ENCODE measurements at places on chromosomes 4 and X.

GRCh38 chr4:118826723-118827444 is 9.0 kb downstream of the SEC24D start:
- H3K4me3 ChIP-seq = no peak overlapping the region
- peaks cover 27% of the 10 kb centered on the region for H3K36me3 ChIP-seq
- no peaks in the 10 kb centered on the region for H3K27me3 ChIP-seq
- peaks cover 12% of the 10 kb centered on the region for H3K4me1 ChIP-seq

GRCh38 chr4:76087007-76087769 is 12.7 kb downstream of the ART3 start:
- no peak overlapping the region for H3K4me3 ChIP-seq
- H3K27ac ChIP-seq = no peak overlapping the region
- no peak for DNase-seq
- peaks cover 6% of the 10 kb centered on the region for H3K4me1 ChIP-seq
- H3K36me3 ChIP-seq = no peaks in the 10 kb centered on the region

GRCh38 chr4:149955780-149956390 is 122.4 kb upstream of the DCLK2 start:
- no peak for DNase-seq
- H3K27me3 ChIP-seq = peaks cover 12% of the 10 kb centered on the region
- H3K4me3 ChIP-seq = no peak overlapping the region

GRCh38 chrX:40581336-40581920 is 658 bp downstream of the ATP6AP2 start:
- H3K36me3 ChIP-seq = peaks cover 7% of the 10 kb centered on the region
- no peak for DNase-seq
- H3K4me3 ChIP-seq = peak overlapping the region; percentile 99
- H3K27me3 ChIP-seq = peaks cover 25% of the 10 kb centered on the region

- H3K36me3 ChIP-seq = peaks cover 9% of the 10 kb centered on the region
- H3K27me3 ChIP-seq = no peaks in the 10 kb centered on the region
- peaks cover 6% of the 10 kb centered on the region for H3K4me1 ChIP-seq
- H3K27ac ChIP-seq = no peak overlapping the region
These were observed 14.8 kb downstream of the STK32B start for GRCh38 chr4:5066101-5066500.

DNA sequence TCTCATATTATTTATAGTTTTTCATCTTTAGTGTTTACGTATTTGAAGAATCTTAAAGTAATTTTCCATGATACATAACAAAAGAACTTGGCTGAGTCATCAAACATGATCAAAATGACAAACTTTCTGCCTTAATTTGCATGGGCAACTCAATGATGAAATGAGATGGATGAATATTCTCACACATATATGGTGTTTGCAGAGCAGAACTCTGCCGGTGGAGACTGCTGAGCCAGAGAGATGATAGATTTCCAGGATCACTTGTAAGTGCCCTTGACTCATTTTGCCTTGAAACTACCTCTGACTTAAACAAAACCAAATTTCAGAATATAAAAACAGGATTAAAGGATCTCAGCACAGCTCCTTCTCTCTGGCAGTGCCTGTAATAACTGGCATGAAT is 38.2 kb downstream of the TRPC3 start:
- H3K4me3 ChIP-seq = no peak overlapping the region
- H3K27me3 ChIP-seq = peaks cover 24% of the 10 kb centered on the region
- H3K36me3 ChIP-seq = no peaks in the 10 kb centered on the region
- H3K4me1 ChIP-seq = no peaks in the 10 kb centered on the region
- DNase-seq = no peak

GRCh38 chr4:10061650-10062415 is 40.5 kb upstream of the SLC2A9 start:
- H3K4me3 ChIP-seq = no peak overlapping the region
- no peak for DNase-seq
- no peak overlapping the region for H3K27ac ChIP-seq
- H3K27me3 ChIP-seq = no peaks in the 10 kb centered on the region
- H3K36me3 ChIP-seq = peaks cover 40% of the 10 kb centered on the region
- H3K4me1 ChIP-seq = peaks cover 6% of the 10 kb centered on the region

GRCh38 chr4:113409181-113409580 is 352.4 kb downstream of the CAMK2D start:
- no peaks in the 10 kb centered on the region for H3K4me1 ChIP-seq
- H3K4me3 ChIP-seq = no peak overlapping the region
- no peaks in the 10 kb centered on the region for H3K36me3 ChIP-seq
- H3K27ac ChIP-seq = no peak overlapping the region
- DNase-seq = no peak
- H3K27me3 ChIP-seq = peaks cover 30% of the 10 kb centered on the region

GRCh38 chr4:88040707-88041106 is 33.3 kb downstream of the PKD2 start:
- DNase-seq = no peak
- H3K4me3 ChIP-seq = no peak overlapping the region
- no peaks in the 10 kb centered on the region for H3K4me1 ChIP-seq
- no peaks in the 10 kb centered on the region for H3K27me3 ChIP-seq
- H3K36me3 ChIP-seq = peaks cover 20% of the 10 kb centered on the region

DNA sequence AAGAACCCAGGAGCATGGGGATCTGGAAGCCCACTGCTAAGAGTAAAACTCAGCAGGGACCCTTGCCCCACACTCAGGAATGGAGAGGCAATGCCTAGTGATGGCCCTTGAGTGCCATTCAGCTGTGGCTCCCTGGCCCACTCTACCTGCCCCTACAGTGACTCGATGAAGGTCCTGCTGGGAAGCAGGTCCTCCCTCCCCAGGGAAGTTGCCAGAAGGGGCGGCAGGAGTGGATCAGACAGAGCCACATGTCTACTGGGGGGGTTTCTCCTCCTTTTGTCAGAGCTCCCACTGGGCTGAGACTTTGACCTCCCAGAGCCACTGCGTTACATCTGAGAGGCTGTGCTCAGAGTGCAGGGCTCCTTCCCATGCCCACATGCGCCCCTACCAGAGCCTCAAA is 1.2 kb downstream of the SLC10A3 start:
- no peak for DNase-seq
- peaks cover 40% of the 10 kb centered on the region for H3K4me1 ChIP-seq
- no peaks in the 10 kb centered on the region for H3K27me3 ChIP-seq
- peak overlapping the region; percentile 94 for H3K4me3 ChIP-seq

- DNase-seq = no peak
- no peak overlapping the region for H3K4me3 ChIP-seq
- H3K27ac ChIP-seq = no peak overlapping the region
- no peaks in the 10 kb centered on the region for H3K4me1 ChIP-seq
- H3K36me3 ChIP-seq = no peaks in the 10 kb centered on the region
These were observed 537.3 kb upstream of the FTHL17 start for GRCh38 chrX:31609130-31609529.

DNA sequence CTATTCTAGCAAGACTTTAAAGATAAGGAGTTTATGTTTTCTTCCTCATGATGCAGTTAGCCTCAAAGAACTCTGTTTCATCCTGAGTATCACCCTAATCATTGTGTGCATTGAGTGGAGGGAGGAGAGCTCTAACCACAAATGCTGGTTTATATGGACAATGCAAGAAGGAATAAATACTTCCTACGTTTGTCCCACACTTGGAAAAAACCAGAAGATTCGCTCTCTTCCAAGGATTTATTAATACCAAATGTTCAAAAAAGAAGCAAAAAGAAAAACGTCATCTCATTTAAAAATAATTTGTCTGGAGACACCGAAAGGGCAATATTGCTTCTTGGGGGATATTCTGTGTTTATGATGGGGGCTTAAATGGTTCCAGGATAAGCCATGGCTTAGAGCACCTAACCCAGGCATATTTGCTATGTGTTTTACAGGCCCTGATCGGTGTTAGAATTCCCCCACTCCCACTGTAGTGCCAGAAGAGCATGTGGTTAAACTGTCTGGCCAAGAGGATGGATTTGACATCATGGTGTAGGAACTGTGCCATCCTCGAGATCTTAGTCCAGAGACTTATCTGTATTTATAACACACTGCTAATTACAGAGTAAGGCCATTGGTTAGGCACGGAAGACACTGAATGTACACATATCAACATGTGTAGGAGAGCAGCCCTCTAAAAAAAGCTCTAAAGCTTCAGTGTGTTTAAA is 227.2 kb downstream of the ANK2 start:
- no peak overlapping the region for H3K27ac ChIP-seq
- H3K4me1 ChIP-seq = no peaks in the 10 kb centered on the region
- H3K36me3 ChIP-seq = no peaks in the 10 kb centered on the region
- no peak for DNase-seq

DNA sequence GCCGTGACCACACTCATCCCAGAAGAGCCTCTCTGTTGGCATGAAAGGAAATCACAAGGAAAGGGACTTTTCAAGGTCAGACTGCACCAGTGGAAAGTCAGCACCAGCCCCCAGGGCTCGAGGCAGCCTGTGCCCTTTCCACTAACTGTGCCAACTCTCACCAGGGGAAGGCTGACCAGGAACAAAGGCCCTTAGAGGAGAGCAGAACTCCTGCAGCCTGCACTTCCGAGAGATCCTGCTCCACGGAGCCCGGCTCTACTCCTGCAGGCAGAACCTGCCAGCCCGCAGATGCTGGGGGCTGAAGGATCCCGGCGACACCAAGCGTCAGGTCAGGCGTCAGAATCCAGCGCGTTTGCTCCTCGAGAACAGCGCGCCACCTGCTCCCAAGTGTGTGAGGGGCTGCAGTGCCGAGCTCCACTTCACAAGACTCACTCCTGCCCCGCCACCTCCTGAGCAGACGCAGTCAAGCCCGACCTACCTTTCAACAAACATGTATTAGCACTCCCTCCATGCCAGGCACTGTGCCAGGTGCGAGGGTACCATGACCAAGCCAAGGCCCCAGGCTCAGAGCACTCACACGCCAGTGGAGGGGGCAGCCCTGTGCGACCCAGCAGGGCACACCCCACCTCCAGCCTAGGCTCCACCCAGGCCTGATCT is 13.6 kb upstream of the HELT start:
- no peak overlapping the region for H3K4me3 ChIP-seq
- peaks cover 65% of the 10 kb centered on the region for H3K27me3 ChIP-seq
- H3K36me3 ChIP-seq = no peaks in the 10 kb centered on the region
- no peak overlapping the region for H3K27ac ChIP-seq
- H3K4me1 ChIP-seq = peaks cover 8% of the 10 kb centered on the region

DNA sequence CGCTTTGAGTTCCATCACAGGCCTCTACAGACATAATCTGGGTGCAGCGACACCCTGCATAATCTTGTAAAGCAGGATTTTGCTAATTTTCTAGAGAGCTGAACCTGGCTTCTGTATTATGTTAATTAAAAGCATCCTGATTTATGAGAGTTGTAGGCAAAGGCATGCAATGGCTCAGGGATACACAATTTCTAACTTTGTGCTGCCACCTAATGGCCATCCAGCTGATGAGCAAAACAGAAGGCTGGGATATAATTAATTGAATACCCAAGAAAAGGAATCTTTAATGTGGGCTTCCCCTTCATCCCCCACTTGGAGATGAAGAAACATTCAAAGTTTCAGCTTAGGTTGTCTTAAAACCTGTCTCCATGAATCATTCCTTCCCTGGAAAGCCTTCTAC is 78.1 kb downstream of the BMP15 start:
- H3K36me3 ChIP-seq = no peaks in the 10 kb centered on the region
- no peaks in the 10 kb centered on the region for H3K4me1 ChIP-seq
- DNase-seq = no peak
- H3K27me3 ChIP-seq = peaks cover 18% of the 10 kb centered on the region
- H3K27ac ChIP-seq = no peak overlapping the region

- DNase-seq = no peak
- no peak overlapping the region for H3K27ac ChIP-seq
- no peaks in the 10 kb centered on the region for H3K27me3 ChIP-seq
- no peaks in the 10 kb centered on the region for H3K36me3 ChIP-seq
These were observed 138.4 kb upstream of the ARX start for GRCh38 chrX:25154168-25154567.

DNA sequence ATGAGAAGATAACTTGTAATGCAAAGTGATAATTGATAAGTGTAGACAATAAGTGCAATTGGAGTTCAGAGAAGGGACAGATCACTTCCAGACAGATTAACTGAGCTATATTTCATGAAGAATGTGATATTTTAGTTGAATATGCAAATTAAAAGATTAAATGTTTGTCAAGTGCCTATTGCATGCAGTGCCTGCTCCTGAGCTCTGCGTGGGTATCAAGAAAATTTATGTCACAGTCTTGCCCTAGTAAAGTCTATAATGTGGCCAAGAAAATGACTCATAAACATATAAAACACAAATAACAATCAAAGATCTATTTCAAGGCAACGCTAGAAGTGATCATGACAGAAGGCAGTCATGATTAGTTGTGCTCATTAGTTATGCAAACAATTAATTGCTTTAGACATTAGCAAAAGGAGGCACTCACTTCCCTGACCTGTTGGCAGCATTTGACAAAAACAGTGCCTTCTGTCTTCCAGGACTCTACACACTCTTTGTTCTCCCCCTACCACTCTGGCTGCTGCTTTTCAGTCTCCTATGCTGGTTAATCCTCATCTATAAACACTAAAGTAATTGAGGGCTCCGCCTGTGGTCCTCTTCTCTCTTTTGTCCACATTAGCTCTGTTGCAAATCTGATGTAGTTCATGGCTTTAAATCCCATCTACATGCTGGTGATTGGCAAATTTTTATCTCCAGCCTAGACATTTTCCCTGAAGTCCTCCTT is 47.7 kb downstream of the ARHGEF38 start:
- H3K4me3 ChIP-seq = no peak overlapping the region
- H3K27me3 ChIP-seq = no peaks in the 10 kb centered on the region
- no peaks in the 10 kb centered on the region for H3K4me1 ChIP-seq
- no peak for DNase-seq
- H3K27ac ChIP-seq = no peak overlapping the region

DNA sequence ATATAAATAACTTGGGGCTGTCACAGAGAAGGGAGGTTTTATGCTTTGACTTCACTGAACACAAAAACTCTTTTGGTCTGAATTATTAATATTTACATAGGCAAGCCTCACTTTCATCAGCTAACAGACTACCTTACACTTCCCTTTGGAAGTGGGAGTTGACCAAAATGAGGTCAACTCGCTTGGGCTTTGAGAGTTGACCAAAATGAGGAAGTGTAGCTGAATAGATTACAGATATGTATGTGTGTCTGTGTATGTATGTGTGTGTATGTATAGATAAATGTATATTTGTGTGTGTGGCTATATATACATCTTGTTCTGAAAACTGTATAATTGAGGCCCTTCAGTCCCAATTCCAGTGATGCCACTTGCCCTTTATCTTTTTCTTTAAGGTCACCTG is 113.3 kb upstream of the IL13RA1 start:
- H3K27ac ChIP-seq = peak overlapping the region; percentile 53
- no peak overlapping the region for H3K4me3 ChIP-seq
- H3K4me1 ChIP-seq = peaks cover 11% of the 10 kb centered on the region
- H3K36me3 ChIP-seq = peaks cover 10% of the 10 kb centered on the region
- DNase-seq = no peak

DNA sequence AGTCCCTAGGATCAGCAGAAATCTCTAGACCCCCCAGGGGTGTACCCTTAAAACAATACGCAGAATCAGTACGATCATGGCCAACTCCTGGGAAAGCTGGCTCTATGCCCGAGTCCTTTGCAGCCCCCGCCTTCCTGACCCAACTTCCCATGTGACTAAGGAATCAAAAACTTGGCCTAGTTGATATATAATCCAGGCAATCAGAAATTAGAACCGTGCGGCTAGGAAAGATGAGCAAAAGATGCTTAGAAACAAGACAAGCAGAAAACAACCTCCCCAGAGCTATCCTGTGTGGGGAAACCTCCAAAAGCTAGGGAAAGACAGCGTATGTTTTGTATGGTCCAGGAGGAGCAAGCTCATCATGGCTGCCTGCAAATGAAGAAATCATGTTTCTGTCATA is 110.0 kb downstream of the PPARGC1A start:
- DNase-seq = no peak
- no peak overlapping the region for H3K27ac ChIP-seq
- no peaks in the 10 kb centered on the region for H3K36me3 ChIP-seq
- no peaks in the 10 kb centered on the region for H3K4me1 ChIP-seq
- no peaks in the 10 kb centered on the region for H3K27me3 ChIP-seq

- no peaks in the 10 kb centered on the region for H3K36me3 ChIP-seq
- peaks cover 13% of the 10 kb centered on the region for H3K4me1 ChIP-seq
- H3K4me3 ChIP-seq = no peak overlapping the region
- H3K27ac ChIP-seq = no peak overlapping the region
- DNase-seq = no peak
- H3K27me3 ChIP-seq = peaks cover 37% of the 10 kb centered on the region
These were observed 216.1 kb upstream of the PSAPL1 start for GRCh38 chr4:7650606-7651385.
